ENCODE measurements at places on chromosomes 16 and 17.

GRCh38 chr17:80297996-80298560, 37.4 kb downstream of the RNF213 start:
- DNase-seq = no peak

- DNase-seq = no peak
Measured at GRCh38 chr17:40528692-40529417, 27.4 kb upstream of the TNS4 start.

DNA sequence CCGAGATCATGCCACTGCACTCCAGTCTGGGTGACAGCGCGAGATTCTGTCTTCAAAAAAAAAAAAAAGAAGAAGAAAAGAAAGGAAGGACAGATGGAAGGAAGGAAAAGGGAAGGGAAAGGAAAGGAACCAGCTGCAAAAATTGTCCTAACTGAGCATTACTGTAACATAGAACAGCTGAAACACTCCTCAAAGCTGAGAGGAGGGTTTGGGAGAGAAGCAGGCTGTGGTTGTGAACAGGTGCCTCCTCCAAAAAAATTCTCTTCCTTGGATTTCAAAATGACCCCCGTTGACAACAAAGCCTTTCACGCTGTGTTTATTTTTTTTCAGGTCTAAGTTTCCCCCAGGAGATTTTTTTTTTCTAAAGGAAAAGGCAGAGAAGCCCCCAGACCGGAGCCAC, 541.4 kb downstream of the WWOX start:
- DNase-seq = no peak

GRCh38 chr17:30074730-30075129, 41.9 kb upstream of the NSRP1 start:
- DNase-seq = no peak

GRCh38 chr16:1530883-1531637, 2.4 kb upstream of the TMEM204 start:
- no peak for DNase-seq

DNA sequence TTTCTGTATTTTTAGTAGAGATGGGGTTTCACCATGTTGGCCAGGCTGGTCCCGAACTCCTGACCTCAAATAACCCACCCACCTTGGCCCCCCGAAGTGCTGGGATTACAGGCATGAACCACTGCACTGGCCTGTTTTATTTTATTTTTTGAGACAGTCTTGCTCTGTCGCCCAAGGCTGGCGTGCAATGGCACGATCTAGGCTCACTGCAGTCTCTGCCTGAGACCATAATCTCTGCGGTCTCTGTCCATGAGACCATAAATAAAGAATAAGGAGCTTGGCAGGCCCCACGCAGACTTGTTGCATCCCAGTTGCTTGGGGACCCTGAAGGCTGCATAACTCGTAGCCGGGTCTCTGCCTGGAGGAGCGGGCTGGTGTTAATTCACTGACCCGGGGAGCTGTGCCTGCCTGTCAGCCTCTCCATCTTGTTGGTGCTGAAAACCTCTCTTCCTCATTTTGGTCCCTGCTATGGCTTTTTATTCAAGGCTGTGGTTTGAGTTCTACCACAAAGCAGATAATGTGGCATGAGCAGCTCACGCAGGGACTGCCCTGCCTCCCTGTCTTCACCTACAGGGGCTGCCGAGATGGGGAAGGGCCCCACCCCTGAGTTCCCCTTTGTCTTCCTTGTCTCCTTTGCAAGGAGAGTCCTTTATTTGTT, 82.1 kb downstream of the MSI2 start:
- no peak for DNase-seq

- DNase-seq = no peak
Measured at GRCh38 chr17:75514919-75515495, 330 bp downstream of the CASKIN2 start.

DNA sequence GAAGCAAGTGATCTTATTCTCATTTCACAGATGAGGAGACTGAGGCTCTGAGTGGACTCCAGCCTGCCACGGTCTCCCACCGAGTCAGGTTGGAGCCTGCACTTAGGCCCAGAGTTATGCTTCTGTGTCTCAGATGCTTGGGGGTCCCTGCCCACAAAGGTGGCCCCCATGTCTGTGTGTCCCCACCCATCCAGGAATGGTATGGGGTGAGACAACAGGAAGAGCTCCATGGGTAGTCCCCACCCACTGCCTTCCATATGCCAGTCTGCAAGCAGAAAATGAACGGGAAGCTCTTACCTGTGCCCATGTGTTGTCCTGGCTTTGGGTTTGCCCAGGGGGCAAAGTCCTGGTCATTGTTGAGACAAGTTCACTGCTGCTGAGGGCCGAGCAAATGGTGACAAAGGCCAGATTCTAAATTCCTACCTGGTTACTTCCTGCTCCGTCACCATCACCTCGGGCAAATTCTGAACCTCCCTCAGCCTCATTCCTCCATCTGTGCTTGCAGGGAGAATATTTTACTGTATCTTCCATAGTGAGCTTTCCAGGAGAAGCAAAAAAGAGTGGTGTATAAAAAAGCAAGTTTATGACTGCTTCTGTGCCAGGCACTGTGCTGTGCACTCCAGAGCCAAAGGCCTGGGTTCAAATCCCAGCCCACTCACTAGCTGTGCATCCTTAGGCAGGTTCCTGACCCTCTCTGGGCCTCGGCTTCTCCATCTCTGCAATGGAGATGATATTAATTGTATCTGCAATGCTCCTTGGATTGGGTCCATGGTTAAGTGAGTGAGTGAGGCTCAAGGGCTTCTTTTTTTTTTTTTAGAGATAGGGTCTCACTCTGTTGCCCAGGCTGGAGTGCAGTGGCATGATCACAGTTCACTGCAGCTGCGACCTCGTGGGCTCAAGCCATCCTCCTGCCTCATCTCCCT, 9.3 kb downstream of the IL4R start:
- DNase-seq = no peak

DNA sequence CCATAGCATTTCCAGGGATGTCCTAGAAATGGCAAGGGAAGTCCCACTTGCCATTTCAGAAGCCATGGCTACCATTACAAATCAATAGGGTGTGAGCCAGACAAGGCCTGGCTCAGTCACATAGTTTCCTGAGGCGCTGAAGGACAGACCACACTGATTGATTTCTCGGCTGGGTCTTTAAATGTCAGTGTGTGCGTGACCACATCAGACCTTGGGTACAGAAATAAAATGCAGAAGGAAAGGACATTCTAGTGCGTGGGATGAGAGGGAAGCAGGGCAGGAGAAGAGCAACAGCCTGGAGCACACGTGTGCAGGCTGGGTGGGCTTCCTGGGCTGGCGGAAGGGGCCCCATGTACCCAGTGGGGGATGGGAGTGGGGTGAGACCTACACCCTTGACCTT, 58.7 kb upstream of the LYRM9 start:
- DNase-seq = no peak

GRCh38 chr17:69357701-69358100, 30.8 kb upstream of the ABCA5 start:
- DNase-seq = no peak

GRCh38 chr17:44390250-44390870, 911 bp upstream of the ITGA2B start:
- DNase-seq = no peak

DNA sequence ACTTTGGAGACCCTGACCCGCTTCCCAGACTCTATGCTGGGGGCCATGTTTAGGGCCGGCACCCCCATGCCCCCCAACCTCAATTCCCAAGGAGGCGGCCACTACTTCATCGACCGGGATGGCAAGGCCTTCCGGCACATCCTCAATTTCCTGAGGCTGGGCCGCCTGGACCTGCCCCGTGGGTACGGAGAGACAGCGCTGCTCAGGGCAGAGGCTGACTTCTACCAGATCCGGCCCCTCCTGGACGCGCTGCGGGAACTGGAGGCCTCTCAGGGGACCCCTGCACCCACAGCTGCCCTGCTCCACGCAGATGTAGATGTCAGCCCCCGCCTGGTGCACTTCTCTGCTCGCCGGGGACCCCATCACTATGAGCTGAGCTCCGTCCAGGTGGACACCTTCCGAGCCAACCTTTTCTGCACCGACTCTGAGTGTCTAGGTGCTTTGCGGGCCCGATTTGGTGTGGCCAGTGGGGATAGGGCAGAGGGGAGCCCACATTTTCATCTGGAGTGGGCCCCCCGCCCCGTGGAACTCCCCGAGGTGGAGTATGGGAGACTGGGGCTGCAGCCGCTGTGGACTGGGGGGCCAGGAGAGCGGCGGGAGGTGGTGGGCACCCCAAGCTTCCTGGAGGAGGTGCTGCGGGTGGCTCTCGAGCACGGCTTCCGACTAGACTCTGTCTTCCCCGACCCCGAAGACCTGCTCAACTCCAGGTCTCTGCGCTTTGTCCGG, 1.1 kb downstream of the KCTD11 start:
- DNase-seq = no peak

DNA sequence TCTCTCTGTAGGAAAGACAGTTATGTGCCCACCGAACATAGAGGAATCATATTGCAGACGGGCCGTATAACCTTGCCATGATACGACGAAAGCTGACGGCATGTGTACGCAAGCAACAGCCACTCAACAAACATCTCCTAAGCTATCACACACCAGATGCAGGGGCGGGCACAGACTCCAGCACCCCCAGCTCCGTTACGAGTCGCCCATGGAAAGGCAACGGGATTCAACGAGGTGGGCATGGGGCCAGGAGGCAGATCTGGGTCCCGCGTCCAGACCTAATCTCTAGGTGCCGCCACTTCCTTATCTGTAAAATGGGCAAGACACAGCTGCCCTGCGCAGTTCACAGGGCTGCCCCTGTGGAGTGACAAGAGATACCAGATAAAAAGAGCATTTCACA, 35.6 kb downstream of the ABR start:
- DNase-seq = no peak

DNA sequence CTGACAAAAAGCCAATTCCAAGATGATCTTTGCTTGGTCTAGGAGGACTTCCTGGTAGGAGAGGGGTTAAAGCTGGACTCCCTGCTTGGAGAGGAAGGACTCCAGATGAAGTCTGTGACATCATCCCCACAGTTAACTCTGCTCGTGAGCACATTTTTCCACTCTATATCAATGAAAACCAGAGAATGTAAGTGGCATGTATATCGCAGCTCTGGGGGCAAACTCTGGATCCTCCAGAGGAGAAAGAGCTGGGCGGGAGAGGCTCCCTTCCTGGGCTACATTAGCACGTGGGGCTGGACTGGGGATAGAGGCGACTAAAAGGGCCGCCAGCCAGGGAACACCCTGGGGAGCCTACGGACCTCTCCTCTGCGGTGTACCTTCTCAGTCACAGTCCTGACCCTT, 34.1 kb downstream of the HIC1 start:
- DNase-seq = no peak

DNA sequence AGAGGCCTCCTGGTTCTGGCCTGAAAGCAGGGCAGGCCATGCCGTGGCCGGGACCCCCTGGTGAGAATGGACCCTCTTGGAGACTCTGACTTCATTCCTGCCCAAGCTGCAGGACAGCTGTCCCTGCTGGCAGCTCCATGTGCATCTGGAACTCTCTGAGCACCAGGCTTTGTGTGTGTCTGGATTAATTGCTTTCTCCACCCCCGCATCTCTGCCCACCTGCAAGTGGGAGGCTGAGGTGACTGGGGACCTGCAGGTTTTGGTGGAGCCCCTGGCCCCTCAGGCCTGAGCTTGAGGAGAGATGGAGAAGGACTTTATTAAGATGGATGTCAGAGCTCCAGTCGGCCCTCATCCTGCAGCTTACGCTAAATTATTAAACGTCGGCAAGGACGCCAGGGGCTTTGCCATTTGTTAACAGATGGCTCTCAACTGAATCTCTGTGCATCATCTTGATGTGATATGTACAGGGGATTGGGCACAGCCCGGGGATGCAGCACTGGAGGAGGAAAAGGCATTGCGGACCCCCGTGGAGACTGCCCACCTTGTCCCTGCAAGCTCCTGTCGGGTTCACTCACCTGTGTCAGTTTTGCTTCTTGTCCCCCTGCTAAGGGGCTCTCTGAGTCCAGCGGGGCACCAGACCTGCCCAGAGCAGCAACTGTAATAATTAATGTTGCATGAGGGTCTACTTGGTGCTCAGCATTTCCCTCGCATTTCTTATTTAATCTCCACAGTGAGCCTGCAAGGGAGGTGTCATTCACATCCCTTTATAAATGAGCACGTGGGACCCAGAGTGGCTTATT, 154.1 kb upstream of the RPL38 start:
- no peak for DNase-seq

DNA sequence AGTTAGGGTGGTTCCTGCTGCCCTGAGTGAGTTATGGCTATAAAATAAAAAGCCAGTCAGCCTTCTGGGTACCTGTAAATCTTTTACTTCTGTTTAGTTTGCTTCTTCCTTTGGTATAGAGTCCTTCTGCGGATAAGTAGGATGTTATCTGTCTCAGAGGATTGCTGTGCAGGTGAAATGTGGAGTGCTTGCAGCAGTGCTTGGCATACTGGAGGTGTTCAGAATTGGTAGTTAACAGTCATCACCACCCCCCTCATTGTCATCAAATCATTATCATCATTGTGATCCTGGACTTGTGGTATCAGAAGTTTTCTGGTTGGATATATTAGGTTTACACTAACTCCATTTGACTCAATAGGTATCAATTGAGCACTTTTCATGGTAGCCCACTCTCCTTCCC, 2.6 kb downstream of the LCMT1 start:
- DNase-seq = no peak

GRCh38 chr17:9576521-9577372, at the start of gene CFAP52:
Gene CFAP52, plus strand, starts transcription at chr17:9576642. Its CDS starts 54 bp downstream, at chr17:9576696.
- peak; percentile 93 for DNase-seq

- no peak for DNase-seq
Measured at GRCh38 chr16:70577256-70577698, 53.7 kb downstream of the SF3B3 start.

- no peak for DNase-seq
Measured at GRCh38 chr17:58614859-58615459, 76.9 kb downstream of the TEX14 start.

- DNase-seq = no peak
Measured at GRCh38 chr17:29642171-29642611, 19.5 kb upstream of the CORO6 start.

GRCh38 chr17:74567397-74567796, at the start of gene CD300H:
Gene CD300H, minus strand, starts transcription at chr17:74567509.
- no peak for DNase-seq

DNA sequence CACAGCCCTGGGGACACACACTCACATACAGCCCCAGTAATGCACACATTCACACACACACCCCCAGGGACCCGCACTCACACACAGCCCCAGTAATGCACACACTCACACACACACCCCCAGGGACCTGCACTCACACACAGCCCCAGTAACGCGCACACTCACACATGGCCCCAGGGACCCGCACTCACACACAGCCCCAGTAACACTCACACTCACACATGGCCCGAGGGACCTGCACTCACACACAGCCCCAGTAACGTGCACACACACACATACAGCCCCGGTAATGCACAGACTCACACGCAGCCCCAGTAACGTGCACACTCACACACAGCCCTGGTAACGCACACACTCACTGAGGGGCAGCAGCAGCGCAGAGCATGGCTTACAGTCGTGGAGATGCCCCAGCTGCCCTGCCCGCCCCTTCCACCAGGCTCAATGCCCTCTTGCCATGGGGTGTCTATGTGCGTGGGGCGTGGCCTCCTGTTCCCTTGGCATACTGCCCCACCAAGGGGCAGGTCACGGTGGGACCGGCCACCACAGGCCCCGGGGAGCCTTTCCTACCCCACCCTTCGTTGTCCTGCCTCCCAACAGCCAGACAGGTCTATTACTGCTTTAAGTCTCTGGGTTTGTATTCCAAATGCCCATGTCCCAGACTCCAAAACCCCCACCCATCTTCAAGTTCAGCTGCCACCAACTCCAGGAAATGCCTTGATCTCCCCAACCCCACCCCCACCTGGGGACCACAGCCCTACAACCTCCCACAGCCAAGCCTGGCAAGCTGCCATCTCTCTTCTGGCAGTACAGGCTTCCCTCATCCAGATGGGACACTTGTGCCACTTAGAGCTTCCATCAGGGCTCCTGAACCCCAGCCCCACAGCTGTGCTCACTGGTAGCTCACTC, 2.7 kb downstream of the CCDC102A start:
- DNase-seq = peak; percentile 6

Data from brain (organoid and tissue), 16 donors.